Midbrain (tissue), 1 donor: ENCODE measurements at places on chromosomes 2 and 18.

GRCh38 chr2:173196080-173196479, 120.4 kb downstream of the MAP3K20 start:
- no peak for DNase-seq

GRCh38 chr18:64082054-64082453, 66.8 kb downstream of the LINC00305 start:
- no peak for DNase-seq

- DNase-seq, result no peak
These were observed 360.3 kb downstream of the IRS1 start for GRCh38 chr2:226439337-226439736.

- DNase-seq, result no peak
These were observed 315.9 kb upstream of the LRATD1 start for GRCh38 chr2:14316594-14316993.

- no peak for DNase-seq
These were observed 1028.4 kb upstream of the PIK3C3 start for GRCh38 chr18:40926679-40927078.

GRCh38 chr2:230983566-230983965, 12.4 kb upstream of the SPATA3 start:
- no peak for DNase-seq

- DNase-seq, result no peak
These were observed 280.9 kb downstream of the PTPRM start for GRCh38 chr18:7848054-7848412.

DNA sequence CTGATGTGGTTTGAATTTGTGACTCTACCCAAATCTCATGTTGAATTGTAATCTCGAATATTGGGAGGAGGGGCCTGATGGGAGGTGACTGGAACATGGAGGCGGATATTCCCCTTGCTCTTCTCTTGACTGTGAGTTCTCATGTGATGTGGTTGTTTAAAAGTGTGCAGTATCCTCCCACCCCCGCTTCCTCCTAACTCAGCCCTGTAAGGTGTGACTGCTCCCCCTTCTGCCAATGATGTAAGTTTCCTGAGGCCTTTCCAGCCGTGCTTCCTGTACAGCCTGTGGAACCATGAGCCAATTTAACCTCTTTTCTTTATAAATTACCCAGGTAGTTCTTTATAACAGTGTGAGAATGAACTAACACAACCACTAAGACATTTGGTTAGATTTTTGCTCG, 458.4 kb downstream of the THSD7B start:
- DNase-seq, result no peak

DNA sequence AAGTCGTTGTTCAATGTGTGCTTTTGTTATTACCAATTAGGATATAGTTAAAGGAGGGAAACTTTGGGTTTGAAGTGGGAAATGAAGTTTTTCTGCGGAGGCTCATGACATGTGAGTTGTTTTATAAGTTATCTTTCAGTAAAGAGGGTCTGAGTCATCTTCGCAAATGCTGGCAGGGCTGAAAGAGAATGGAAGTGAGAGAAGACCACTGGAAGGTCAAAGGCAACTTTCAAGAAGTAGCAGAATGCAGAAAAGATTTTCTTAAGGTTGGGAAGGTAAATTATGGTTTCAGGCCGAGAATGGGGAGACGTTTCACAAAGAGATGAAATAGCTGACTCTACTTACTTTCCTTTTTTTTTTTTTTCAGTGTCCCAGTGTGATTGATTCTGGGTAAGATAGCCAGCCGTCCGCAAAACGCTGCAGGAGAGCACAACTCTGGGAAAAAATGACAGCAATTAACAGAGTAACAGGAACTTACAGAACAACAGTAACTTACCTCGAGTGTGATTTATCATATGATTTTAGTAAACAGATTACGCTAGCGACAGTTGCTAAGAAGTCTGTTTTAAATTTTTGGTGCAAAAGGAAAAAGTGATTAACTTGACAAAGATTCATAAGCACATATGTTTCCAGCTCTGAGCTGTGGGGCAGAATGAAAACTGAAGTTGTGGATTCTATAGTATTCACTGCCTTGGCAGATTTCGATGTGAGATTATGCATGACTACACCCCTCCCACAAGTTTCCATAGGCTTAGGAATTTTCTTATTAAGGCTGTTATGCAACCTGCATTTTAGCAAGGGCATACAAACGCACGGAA, 46.8 kb upstream of the ACTR3 start:
- no peak for DNase-seq

- no peak for DNase-seq
These were observed 69.9 kb upstream of the HK2 start for GRCh38 chr2:74763962-74764428.

GRCh38 chr2:139825726-139826125, 1045.5 kb upstream of the NXPH2 start:
- no peak for DNase-seq

- no peak for DNase-seq
These were observed 43.2 kb downstream of the CCDC138 start for GRCh38 chr2:108829578-108830310.

GRCh38 chr2:61834893-61835292, 19.0 kb downstream of the FAM161A start:
- no peak for DNase-seq

DNA sequence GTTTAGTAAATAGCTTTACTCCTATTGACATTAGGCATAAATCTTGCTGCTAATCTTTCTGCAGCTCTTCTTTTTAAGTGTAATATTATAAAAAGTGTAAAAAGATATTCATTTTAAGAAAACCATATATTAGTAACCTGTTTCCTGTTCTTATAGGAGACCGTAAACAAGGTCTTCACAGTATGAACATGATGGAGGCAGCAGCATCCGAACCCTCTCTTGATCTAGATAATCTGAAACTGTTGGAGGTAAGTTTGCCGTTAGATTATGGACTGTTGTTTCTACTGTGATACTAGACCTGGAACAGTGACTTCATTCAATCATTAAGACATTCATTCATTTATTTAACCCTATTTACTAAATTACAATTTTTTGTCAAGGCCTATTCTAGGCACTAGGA, 120.0 kb upstream of the FAM117B start:
- DNase-seq, result no peak

- no peak for DNase-seq
These were observed 229.2 kb upstream of the RGPD4 start for GRCh38 chr2:107597507-107597906.

DNA sequence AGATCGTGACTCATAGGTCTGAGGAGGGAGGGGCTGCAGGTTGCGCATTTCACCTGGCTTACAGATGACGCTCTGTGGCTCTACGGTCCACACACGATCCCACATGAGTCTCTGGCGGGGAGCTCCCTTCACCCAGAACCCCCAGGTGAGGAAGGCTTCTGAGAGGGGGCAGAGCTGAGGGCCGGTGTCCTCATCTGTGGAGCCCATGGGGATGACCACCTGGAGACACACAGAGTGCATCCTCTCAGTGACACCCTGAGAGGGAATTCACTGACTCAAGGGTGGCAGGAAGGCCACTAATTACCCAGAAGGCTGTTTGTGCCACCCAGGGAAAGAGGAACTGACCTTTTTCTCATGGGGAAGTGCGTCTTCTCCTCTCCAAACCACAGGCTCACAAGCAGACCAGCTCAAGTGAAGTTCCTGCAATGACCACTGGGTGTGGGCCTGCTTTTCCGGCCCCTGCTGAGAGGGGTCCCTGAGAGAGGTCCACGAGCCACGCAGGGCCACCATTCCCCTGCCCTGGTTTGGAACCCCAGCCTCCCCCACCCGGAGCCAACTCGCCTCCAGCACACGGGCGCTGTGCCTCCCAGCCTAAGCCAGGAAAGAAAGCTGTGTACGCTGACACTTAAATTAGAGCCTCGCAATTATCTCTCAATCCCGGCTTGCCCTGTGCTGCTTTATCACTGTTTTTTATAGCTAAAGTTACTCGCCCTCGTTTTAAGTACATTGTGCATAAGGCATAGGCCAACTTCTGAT, 114.1 kb downstream of the BCL11A start:
- peak; percentile 4 for DNase-seq

DNA sequence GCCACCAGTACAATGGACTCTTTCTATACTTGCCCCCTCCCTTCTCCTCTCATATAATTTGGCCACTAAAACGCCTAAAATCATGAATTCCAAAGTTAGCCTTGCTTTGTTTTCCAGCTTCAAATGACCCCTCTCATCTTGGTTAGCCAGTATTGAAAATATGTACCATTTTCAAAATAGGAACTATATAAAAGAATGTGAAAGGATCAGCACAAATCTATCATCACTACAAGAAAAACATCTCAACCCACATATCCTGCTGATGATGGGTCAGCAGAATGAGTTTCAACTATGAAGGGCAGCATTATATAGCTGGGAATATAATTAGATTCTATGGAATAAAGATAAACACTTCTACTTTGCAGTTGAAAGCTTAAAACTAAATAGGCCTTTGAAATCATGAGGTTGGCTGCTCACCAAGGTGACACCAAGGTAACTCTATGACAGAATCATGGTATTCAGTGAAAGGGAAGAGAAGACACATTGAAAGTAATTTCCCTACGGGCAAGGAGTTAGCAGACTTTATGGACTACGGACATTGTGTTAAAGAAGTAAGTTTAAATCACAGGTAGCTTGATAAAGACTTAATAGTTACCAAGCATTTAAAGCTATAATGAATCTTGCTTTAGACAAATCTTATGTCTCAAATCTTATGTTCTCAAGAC, 873.0 kb downstream of the CPS1 start:
- no peak for DNase-seq
